ENCODE measurements at places on chromosomes 1 and 21. TPM values are rescaled to one million over a fixed set of nuclear protein-coding genes. Genes with fewer than 3 reads are reported as not detected.

Gene MYBPHL
- total RNA-seq, result 0.09 TPM

Gene PI4KB
- 29.0 TPM for total RNA-seq

Gene HES3
- total RNA-seq, result 0.99 TPM

Gene C21orf58
- total RNA-seq, result 7.3 TPM

Gene LRRC38
- total RNA-seq, result 0.19 TPM

Gene KCNJ15
- 1.1 TPM for total RNA-seq

DNA sequence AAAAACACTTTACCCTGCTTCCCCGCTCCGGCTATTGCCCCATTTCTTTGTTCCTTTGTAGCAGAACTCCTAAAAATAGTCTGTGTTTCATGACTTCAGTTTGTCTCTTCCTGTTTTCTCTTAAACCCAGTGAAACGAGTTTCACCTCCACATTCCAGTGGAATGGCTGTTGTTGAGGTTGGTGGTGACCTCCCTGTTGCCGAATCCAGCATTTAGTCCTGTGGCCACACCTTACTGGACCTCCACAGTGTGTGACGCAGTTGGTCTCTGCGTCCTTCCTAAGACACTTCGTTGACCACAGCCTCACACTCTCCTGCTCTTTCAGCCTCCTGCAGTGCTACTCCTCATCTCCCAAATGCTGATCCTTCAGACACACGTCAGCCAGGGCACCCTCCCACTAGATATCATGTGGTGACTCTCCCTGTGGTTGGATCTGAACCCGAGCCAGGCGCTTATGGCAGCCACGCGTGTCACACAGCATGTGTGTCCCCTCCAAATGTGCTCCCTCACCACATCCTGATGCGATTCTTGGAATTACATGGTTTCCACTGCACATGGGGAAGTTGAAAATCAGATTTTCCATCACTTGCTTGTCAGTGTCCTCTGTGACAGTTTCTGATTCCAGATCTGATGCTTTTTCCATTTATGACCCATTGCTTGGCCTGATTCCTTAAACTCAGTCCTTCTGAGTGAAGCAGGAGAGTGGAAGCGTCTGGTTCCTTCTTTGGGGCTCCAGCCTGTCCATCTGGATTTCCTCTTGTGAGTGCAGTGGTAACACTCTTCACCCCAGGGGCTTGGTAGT lies 99.1 kb upstream of the ARTN start:
- H3K4me1 ChIP-seq, result peaks cover 37% of the 10 kb centered on the region
- H3K27me3 ChIP-seq, result no peaks in the 10 kb centered on the region
- H3K4me3 ChIP-seq, result no peak overlapping the region
- no peaks in the 10 kb centered on the region for H3K36me3 ChIP-seq

DNA sequence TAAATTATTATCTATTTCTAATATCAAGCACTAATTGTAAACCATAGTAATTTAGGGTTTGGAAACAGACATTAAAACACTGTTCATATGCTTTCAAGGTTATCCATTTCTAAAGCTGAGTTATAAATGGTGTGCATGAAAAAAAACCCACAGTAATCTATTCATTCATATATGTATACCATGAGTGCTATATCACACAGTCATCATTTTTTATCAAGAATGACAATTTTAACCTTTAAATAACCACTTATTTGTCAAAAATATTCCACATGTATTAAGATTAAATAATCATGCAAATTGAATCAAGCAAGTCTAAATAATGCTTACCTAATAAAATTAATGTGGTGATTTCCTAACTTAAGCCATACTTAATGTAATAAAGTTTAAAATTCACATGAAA lies 6.0 kb downstream of the ZSWIM5 start:
- peaks cover 29% of the 10 kb centered on the region for H3K27me3 ChIP-seq
- no peak for DNase-seq
- no peak overlapping the region for H3K4me3 ChIP-seq
- H3K4me1 ChIP-seq, result no peaks in the 10 kb centered on the region
- H3K36me3 ChIP-seq, result no peaks in the 10 kb centered on the region

DNA sequence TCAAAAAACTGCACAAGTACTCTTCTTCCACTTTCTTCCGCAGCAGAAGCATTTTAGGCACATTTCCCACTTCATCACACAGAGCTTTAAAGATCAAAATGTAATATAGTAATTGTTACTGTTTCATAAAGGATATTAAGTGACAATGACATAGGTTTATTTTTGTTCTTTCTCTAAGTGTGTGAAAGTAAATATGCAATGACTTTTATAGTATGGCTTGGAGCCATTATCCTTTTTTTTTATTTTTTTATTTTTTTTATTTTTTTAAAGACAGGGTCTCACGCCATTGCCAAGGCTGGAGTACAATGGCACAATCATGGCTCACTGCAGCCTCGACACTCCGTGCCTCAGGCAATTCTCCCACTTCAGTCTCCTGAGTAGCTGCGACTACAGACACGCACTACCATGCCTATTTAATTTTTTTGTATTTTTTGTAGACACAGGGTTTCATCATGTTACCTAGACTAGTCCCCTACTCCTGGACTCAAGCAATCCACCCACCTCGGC lies 7.0 kb downstream of the TRIM33 start:
- no peak overlapping the region for H3K4me3 ChIP-seq
- H3K4me1 ChIP-seq, result peaks cover 2% of the 10 kb centered on the region

Measured in thymus (tissue), 14 donors.